ENCODE measurements at places on chromosomes 3 and 15.
A peak's percentile ranks its signal among the peaks of the same experiment; 100 is the strongest.

DNA sequence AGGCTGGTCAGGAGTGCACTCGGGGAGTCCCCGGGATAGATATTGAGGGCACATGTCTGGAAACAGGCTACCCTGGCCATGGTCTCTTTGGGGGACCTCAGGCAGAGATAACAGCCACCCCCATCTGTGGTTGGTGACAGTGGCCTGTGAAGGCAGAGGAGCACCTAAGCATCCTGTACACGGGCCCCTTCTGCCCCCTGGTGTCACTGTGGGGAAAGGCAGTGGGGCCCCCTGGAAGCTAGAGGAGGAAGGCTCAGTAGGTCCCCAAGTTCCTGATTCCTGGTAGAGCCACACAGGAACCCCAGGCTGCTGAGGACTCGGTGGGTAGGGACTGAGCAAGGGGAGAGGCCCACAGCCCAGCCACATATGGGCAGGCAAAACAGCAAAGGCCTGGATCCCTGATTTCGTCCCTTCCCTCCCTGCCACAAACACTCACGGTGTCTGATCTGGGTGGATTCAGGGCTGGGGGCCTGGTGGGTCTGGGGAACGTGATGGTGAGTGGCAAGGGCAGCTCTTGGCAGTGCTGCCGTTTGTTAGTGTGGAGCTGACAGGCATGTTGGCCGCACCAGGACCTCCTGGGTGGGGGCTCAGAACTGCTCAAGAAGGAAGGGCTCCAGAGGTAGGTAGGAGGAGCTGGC lies 14.1 kb upstream of the CXCR6 start:
- peak; percentile 15 for DNase-seq

- no peak for DNase-seq
Measured at GRCh38 chr3:82265747-82266146, 504.3 kb upstream of the GBE1 start.

- no peak for DNase-seq
Measured at GRCh38 chr3:126745760-126746394, 41.8 kb downstream of the CHCHD6 start.

DNA sequence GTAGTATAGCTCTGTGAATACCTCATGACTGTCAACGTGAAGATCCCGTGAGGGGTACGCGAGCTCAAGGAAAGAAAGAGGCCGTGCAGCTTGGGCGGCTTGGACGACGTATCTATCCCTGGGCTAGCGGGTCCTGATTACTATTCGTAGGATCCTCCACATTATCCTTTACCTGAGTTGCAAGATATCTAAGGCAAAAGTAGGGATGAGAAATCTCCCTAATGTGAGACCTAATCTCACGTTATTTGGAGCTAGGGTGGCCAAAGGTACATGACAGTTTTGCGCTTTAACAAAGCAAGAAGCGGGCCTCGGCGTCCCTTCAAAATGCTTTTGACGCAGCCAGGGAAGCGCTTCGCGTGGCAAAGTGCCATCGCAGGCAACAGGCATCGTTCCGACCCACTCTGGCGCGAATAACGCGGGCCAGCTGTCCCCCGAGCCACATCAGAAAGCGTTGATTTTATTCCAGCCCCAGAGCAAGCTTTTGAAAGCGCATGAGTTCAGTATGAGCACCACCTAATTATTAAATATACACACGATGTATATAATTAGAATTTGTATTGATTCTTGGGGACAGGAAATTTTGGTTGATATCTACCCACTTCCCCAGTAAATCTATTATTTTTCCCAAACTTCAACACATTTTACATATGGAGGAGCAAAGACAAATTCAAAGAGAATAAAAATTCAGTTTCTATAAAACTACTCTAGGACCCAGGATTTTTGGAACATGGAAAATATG lies 2.5 kb upstream of the EOMES start:
- DNase-seq: no peak

GRCh38 chr3:100465892-100466777 lies 26.3 kb upstream of the TMEM45A start:
- no peak for DNase-seq

GRCh38 chr15:56950979-56951378 lies 32.5 kb downstream of the TCF12 start:
- DNase-seq: no peak

GRCh38 chr15:45200799-45201556 lies 13.2 kb upstream of the SHF start:
- DNase-seq: peak; percentile 90

DNA sequence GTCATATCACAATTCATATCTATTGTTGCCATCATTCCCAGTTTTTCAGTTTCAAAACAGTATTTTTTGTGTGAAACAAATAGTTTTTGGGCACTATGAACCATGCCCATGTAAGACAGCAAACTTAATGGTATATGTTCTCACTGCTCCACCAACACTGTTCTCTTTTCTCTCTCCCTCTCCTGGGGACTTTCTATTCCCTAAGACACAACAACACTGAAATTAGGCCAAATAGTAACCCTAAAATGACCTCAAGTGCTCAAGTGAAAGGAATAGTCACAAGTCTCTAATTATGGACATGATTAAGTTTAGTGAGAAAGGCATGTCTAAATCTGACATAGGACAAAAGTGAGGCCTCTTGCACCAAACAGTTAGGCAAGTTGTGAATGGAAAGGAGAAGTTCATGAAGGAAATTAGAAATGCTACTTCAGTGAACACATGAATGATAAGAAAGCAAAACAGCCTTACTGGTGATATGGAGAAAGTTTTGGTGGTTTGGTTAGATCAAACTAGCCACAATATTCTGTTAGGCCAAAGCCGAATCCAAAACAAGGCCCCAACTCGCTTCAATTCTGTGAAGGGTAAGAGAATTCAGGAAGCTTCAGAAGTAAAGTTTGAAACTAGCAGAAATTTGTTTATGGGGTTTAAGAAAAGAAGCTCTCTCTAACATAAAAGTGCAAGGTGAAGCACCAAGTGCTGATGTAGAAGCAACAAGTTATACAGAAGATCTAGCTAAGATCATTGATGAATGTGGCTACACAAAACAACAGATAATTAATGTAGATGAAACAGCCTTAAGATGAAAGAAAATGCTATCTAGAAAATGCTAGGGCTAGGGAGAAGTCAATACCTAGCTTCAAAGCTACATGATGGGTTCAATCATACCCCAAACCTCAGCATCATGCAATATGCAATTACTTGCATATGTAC lies 104.2 kb downstream of the CBLB start:
- DNase-seq: no peak

Measured in RCC 7860 (cell line).